Glutamatergic neuron (in vitro differentiated cells): ENCODE measurements at places on chromosomes 3 and 15.

- DNase-seq = no peak
These were observed 185.2 kb downstream of the KLF13 start for GRCh38 chr15:31511707-31512310.

DNA sequence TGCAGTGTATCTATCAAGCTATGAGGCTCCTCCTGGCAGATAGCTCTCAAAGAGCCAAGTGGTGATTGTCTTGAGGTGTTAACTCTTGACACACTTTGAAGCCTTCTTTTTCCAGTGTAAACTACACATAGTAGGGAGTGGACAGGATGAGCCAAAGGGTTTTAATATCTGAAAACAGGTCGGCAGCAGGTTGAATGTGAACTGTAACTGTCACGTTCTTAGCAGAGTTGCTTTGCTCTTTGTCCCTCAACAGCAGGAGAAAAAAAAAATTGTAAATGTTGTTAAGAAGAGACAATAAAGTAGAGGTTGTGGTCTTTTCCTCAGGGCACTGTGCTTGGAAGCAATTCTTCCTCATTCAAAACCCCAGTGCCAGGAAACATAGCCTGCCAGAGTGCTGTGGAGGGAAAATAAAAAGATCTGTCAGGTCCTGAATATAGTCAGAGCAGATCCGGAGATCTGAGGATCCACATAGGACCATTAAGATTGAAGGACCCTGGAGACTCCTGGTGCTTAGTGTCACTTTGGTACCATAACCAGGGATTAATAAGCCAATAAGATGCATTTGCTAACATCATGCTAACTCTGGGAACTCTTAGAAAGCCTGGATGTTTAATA lies 229.7 kb downstream of the NAALADL2 start:
- DNase-seq = no peak

DNA sequence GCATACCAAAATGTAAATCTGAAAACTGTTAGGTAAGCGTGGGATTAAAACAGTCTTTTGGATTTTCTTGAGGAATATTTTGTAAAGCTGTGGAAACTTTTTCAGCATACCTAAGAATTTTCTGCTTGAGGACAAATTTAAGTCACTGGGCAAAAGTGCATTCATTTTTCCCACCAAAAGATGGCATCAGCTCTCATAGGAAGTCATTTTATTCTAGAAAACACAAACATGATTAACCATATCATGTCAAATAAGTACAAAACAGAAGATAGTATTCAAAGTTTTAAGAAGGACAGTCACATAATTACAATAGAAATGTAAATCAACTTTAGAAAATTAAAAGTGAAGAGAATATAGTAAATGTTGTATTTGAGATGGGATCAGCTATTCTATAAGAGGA lies 63.5 kb downstream of the SLC49A4 start:
- DNase-seq = no peak

- DNase-seq = no peak
These were observed 143.2 kb downstream of the P2RY1 start for GRCh38 chr3:152978152-152978551.

- DNase-seq = peak; percentile 38
These were observed 149.8 kb downstream of the APBA2 start for GRCh38 chr15:29035336-29036285.

DNA sequence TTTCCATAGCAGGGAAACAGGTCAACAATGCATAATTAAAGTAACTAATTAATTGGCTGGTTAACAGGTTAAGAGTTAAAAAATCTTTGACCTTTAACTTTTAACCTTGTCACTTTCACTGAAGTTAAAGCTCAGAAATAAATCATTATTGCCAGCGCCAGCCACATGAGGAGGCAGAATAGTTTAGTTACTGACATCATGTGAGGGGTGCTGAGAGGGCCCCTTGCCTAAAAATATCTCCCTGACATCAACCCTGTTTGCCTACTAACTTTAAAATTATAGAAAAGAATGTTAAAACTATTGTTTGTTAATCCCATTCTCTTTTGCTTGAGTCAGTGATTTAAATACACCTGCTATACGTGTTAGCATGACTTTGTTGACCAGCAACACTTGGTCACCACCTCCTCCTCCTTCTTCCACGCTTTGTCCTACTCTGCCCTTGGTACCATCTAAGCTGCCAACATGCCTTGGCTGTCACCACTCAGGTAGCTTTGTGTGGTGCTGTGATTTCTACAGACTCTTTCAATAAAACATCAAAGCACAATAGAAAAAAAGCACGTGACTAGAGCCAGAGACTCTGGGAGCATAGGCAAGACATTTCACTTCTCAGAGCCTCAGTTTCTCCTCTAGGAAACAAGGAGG lies 2.7 kb downstream of the FBXO40 start:
- no peak for DNase-seq

- no peak for DNase-seq
These were observed 638.6 kb upstream of the TBL1XR1 start for GRCh38 chr3:177835917-177836316.

DNA sequence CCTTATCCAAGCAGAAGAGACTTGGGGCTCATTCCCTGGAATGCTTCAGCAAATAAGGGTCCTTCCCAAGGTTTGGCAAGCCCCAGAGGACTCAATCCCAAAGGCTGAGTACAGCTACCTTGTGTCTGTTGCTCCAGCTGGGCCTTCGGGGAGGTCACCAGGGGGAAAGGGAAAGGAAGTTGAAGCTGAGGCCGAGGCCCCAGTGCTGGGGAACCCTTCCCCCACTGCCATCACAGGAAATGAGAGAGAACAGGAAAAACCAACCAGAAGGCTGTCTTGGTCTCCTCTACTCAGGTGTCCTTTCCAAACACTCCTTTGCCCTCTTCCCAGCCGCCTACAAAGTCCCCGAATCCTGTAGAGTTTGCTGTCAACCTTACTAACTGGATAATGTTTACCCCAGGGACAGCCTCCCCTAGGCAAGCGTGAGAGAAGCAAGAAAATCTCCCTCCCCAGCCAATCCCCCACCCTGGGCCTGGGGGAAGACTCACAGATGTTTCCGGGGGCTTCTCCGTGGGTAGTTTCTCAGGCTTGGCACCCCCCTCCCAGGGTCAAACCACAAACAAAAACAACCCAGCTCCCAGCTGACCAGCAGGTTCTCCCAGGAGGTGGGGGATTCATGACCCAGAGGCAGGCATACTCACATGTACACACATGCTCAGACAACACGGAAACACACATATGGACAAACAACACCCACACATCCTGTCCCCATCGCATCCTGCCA lies 5.5 kb downstream of the CSRNP1 start:
- peak; percentile 41 for DNase-seq

GRCh38 chr3:48564022-48564421 lies 441 bp upstream of the UCN2 start:
- no peak for DNase-seq

DNA sequence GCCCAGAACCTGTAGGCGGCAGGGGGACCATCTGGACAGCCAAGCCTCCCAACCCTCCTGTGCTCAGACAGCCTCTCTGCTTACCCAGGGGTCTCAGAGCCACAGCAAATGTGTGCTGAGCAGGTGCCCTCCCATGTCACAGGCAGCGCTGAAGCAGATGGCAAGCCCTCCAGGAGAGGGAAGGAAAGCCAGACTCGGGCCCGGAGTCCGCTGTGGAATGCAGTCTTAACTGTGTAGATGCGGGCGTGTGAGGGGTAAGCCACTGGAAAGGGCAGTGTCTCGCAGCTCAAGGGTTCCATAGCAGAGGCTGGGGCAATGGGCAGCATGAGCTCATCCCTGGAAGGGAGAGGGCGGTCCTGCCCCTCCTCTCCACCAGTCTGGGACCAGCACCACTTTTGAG lies 45.6 kb downstream of the UMPS start:
- peak; percentile 49 for DNase-seq

DNA sequence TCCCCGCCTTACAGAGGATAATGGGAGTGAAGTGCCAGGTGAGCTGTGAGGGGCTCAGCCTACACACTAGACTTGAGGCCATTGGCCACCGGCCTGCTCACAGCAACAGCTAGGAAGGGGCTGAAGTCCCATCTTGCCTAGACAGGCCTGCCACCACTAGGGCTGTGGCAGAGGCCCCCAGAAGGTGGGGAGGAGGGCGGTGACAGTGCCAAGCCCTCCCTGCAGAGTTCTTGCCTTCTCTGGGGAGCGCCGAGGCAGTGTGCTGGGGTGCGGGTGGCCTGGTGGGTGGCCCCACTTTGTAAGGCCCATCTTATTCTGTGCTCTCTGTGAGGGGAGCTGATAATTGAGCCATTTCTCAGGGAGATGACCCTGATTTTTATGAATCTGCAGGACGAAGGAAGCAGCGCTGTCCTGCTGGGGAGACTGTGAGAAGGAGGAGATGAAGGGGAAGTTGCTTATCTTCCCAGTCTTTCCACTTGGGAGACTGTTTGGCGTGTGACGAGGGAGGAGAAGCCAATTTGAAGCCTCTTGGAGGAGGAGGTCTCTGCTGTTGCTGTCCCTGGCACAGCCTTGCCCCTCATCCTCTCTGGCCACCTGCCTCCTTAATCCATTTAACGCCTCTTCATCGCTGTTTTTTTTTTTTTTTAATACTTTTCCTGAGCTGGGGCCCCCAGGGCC lies 104.3 kb downstream of the LINGO1 start:
- DNase-seq = no peak
